Activated T-helper 1 cell treated with anti-CD3 and anti-CD28 coated beads, Interleukin-2, amount 50 U/mL, for 16 hours (primary cell): ENCODE measurements at places on chromosomes 11 and 22.

- no peak for DNase-seq
These were observed 18.1 kb upstream of the BDNF start for GRCh38 chr11:27718346-27718862.

- no peak for DNase-seq
These were observed 1564.8 kb upstream of the TENM4 start for GRCh38 chr11:81005595-81005994.

DNA sequence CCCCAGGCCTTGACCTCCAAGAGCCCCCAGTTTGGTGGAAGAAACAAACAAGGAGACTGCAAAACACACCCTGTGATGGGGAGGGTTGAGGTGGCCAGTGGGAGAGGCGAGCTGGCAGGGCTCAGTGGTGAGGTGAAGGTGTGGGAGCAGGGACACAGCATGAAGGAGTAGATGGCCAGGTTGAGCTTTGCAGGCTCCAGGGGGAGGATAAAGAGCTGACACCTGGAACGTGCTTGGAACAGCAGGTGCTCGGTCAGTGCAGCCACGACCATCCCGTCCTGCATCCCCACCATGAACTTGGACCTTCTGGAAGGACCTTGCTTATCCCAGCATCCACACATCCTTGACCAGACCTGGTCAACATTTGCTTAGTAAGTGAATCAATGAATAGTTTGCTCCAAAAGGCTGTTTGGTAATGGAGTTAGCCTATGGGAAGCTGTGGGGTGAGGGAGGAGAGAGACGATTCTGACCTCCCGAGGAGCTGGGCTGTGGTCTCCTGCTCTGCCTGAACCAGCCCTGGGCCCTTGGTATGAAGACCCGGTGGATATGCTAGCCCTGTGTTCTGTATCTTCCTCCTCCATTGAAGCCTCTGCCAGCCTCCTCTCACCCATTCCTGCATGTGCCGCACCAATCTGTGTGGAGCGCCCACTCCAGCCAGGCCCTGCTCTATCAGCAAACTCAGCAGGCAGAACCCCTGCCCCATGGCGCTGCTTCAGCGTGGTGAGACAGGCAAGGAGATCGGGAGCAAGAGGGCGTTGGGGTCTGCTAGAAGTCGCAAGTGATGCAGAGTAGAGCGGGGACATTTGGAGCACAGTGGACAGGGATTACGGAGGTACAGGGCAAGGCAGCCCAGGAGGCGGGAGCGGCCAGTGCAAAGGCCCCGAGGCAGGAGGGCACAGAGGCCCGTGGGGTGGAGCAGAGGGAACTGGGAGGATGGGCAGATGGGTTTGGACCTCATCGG, 9.9 kb downstream of the LINC01488 start:
- no peak for DNase-seq

DNA sequence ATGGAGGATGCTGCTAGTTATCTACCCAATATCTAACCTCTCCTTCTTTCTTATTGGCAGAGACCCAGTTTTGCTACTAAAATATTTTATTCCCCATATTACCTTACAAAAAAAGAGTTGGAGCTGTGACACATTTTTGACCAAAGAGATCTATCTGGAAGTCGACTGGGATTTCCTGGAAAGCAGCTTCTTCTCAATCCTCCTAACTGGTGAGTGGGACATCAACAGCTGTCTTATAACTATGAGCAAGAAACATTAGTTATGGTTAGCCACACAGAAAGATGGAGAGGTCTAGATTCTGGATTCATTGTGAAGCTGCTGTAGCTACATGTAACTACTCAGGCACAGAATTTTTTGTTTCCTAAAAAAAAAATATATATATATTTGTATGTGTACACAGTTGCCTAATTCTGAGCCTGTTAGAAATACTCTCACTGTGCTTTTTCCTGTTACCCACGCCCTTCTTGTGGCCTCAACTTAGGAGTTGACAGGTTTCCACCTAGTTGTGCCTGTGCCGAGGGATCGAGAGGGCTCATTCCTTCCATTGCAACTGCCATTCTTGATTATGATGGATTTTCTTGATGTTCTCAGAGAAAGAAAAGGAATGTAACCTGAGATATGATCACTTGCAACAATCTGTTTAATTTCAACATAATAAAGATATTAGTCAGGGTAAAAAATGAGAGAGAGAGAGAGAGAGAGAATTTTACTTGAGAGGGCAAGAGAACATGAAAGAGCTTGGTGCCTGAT, 142.0 kb downstream of the SLC17A6 start:
- no peak for DNase-seq

DNA sequence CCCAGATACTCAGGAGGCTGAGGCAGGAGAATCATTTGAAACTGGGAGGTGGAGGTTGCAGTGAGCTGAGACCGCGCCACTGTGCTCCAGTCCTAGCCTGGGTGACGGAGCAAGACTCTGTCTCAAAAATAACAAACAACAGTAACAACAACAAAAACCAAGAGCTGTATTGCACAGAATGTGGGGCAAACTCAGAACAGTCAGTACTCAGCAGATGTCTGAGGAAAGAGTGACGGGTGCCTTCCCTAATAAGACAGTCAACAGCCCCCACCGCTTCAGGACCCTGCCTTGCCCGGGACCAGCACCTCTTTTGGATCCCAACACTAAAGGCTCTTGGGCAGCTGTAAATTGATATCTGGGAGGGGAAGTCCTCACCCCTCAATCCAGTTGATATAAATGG, 40.3 kb downstream of the RIBC2 start:
- no peak for DNase-seq

- DNase-seq, result peak; percentile 49
These were observed 563 bp downstream of the BID start for GRCh38 chr22:17773606-17774205.

GRCh38 chr22:43488031-43488866, 76.4 kb downstream of the MPPED1 start:
- DNase-seq, result no peak

DNA sequence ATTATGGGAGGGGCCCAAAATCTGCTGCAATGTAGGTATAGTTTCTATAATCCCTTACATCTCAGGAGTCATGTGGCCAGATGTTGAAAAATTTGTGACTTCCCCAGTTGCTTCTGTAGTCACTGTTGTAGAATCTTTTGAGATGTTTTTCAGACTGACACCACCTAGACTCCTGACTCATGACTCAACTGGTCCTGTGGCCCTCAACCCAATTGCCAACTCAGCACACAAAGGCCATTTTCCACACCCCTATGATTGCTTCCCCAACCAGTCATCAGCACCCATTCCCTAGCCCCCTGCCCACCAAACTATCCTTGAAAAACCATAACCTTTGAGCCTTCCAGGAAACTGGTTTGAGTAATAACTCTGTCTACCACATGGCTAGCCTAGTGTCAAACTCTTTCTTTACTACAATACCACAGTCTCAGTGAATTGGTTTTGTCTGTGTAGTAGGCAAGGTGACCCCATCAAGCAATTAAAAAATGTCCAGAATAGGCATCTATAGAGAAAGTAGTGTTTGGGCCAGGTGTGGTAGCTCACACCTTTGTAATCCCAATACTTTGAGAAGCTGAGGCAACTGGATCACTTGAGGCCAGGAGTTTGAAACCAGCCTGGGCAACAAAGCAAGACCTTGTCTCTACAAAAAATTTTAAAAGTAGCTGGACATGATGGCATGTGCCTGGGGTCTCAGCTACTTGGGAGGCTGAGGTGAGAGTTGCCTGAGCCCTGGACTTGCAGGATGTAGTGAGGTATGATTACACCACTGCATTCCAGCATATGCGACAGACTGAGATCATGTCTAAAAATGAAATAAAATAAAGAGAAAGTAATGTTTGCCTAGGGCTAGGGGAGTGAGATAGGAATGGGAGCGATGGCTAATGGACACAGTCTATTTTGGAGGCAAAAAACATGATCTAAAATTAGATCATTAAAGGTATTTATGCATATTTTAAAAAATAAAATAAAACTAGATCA, 24.1 kb upstream of the FEZ1 start:
- no peak for DNase-seq

DNA sequence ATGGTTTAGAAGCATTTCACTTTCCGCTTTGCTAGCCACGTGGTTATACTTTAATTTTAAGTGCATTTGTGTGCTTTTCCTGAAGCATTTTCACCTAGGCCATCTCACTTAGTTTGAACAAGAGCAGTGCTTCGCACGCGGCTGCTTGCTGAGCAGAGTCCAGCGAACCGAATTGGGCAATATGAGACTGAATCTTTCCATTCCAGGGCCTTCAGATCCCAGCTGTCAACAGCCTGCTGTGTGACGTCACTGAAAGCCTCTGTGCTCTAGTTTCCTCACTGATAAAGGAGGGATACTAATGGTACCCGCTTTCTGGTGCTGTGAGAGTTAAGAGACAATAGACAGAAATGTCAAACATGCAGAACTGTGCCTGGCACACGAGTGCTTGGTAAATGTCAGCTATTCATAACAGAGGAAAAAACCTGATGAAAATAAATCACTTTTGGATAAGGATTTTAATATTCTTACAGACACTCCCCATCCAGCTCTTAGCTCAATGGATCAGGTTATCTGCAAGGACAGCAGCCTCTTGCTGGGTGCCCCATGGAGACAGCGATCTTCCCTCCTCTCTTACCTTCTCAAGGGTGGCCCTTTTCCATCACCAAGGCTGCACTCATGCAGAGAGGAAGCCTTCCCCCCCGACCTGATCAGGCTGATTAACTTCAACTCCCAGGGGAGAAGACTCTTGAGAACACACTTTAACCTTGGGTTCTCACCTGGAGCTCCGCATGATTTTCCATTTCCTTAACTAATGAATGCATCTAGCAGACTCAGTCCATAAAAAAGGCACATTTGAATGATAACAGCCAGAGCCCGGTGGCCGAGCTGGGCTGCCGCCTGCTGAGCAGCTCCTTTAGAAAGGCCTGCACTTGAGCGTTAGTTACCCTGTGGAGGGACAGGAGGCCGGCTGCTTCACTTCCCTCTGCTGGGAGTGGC, 3.5 kb upstream of the GLB1L3 start:
- no peak for DNase-seq

GRCh38 chr11:128324531-128325141, 262.7 kb downstream of the ETS1 start:
- DNase-seq, result peak; percentile 51

- DNase-seq, result no peak
These were observed 323 bp upstream of the HIKESHI start for GRCh38 chr11:86301742-86302091.

- DNase-seq, result peak; percentile 40
These were observed 31.2 kb downstream of the PDE2A start for GRCh38 chr11:72642884-72643522.

- no peak for DNase-seq
These were observed 116.8 kb downstream of the BUD13 start for GRCh38 chr11:116656011-116656410.

DNA sequence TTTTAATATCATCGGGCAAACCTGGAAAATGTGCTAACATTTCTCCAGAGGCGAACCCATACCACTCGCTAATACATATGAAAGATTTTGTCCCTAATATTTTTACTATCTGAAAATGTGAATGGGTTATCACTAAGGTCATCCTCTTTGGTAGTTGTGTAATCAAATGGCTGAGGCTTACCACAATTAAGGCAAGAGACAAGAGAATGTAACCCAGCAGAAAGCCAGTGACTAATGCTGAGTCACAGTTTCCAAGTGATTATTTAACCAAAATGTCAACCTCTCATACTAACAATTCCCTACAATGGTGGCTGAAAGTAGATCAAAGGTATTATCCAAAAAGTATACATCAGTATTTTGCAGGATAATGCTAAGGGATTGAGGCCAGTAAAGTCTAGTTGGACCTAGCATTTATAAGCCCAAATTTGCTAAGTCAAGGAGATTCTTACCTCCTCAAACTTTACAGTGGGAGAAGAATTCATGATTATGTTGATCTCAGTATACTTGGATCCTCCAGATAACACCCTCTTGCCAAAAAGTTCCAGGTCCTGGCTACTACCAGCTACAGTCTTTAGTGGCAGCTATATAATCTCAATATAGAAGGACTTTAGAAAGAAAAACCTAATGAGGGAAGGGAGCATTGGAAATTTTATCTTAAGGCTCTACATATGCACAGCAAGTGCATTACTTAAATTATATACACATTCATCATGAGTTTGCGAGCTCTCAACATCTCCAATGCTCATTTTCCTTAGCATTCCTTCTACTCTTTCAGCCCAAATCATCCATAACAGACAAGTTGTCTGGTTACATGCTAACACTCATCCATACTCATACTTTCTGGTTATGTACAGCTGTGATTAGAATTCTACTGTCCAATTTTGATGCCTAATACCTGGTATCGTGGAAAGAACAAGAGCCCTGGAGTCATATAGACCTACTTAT, 25.4 kb downstream of the SIK3 start:
- DNase-seq, result no peak

GRCh38 chr11:101476191-101476590, 107.6 kb downstream of the TRPC6 start:
- no peak for DNase-seq

DNA sequence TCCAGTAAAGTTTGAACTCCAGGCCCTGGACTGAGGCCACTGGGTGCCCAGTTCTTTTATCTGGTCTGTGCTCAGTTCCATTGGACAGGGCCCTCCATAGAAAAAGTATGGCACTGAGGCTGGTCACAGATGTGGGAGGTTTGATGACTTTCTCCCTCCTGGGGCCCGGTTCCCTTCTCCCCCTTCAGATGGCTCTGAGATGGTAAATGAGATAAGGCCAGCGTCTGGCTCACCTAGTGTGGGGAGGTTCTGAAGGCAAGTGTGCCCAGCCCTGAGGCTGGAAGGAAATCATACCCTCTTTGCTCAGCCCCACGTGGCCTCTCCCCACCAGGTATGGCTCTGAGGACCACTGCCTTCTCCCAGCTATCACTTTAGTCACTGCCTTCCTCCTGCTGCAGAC, 1.5 kb upstream of the CLDN5 start:
- no peak for DNase-seq
